Right lung (tissue), 10 donors: ENCODE measurements at places on chromosomes 16 and 17. TPM values are rescaled to one million over a fixed set of nuclear protein-coding genes. Genes with fewer than 3 reads are reported as not detected.

CCL14 gene
- polyA plus RNA-seq: 104 TPM

KRT17 gene
- polyA plus RNA-seq: 10.4 TPM

DNA sequence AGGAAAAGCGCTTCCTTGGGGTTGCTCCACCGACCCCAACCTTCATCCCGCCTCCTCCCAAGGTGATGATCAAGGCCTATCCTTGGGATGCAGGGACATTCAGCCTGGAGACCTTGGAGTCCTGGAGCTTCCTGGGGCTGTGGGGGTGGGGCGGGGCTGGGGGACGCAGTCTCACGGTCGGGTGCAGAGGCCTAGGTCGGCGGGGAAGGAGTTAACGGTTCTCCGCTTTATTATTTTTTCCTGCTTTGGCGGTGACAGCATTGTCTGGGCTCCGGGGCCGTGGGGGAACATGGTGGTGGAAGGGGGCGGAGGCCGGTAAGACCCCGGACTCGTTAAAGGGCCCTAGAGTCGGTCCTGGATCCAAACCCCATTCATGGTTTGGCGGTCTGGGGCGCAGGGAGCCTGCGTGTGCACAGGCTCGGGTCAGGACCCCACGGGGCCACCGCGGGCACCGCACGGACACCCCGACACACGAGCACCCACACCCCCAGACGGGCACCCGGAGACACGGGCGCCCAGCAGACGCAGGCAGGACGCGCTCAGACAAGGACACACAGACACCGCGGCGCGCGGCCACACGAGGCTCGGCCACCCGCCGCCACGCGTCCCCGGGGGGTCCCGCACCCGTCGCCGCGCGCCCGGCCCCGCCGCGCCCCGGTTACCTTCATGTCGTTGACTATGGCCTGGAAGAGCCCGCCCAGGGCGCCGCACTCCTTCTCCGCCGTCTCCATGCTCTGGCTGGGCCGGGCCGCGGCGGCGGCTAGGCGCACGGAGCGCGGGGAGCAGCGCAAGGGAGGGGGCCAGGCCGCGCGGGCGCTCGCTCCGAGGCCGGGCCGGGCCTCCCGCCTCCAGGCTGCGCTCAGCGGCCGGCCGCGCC lies 554 bp downstream of the MTSS2 start:
- no peak for DNase-seq

DNA sequence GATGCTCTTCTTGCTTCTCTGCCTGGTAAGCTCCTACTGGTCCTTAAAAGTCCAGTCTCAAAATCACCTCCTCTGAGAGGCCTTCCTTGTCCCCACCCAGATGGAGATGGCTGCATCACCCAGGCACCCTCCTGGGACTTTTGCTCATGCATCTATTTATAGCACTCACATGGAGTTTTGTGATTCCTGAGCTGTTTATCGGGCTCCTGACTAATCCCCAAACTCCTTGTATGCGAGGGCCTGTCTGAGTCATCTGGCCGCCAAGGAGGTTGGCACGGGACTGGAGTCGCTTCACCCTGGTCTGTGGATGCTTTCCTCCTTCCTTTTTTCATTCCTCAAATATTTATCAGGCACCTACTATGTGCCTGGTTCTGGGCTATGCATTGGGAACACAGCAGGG lies 2.3 kb upstream of the MAP2K3 start:
- no peak for DNase-seq

- no peak for DNase-seq
Observed at GRCh38 chr16:56413381-56413780, 12.0 kb downstream of the AMFR start.
